ENCODE measurements at places on chromosomes 11 and 22.
A peak's percentile ranks its signal among the peaks of the same experiment; 100 is the strongest.

DNA sequence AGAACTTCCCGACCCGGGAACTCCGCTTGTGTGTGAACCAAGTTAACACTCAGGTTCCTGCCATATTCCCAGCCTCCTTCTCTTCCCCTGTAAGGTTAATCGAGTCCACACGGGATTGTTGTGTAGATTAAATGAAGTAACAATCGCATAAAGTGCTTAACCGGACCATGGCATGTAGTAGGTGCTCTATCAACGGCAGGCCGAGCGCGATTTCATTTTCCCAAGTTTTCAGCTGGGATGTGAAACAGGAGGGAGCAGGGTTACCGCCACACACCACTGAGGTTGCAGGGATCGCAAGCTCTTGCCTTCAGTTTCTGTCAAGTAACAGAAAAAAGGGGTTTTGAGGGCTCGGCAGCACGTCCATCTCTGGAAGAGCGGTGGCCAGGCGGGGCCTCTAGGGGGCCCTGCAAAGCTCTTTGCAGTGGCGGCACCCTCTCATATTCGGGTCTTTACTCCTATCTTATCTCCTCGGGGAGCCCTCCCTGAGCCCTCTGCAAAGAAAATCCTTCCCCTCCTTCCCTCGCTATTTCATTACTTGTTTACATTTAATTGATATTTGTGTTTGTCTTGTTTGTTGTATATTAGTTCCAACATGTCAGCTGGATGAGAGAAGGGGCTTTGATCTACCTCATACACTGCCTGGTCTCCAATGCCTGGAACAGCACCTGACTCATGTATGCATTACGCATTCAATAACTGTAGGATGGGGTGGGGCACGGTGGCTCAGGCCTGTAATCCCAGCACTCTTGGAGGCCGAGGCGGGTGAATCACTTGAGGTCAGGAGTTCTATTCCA is 816 bp upstream of the PLEKHA7 start:
- peak; percentile 36 for DNase-seq

DNA sequence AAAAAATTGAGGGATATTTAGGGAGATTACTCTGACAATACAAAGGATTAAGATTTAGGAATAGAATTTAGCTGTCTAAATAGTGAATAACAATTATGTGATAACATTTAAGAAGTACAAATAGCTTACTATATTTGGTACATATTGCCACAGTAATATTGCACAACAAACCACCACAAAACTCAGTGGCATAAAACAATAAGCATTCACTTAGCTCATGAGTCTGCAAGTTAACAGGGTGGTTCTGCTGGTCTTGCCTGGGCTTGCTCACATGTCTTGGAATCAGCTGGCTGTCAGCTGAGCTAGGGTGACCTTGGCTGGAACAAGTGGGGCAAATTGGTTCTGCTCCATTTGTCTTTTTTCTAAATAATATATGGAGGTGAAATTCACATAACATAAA is 115.1 kb downstream of the DCDC1 start:
- no peak for DNase-seq

DNA sequence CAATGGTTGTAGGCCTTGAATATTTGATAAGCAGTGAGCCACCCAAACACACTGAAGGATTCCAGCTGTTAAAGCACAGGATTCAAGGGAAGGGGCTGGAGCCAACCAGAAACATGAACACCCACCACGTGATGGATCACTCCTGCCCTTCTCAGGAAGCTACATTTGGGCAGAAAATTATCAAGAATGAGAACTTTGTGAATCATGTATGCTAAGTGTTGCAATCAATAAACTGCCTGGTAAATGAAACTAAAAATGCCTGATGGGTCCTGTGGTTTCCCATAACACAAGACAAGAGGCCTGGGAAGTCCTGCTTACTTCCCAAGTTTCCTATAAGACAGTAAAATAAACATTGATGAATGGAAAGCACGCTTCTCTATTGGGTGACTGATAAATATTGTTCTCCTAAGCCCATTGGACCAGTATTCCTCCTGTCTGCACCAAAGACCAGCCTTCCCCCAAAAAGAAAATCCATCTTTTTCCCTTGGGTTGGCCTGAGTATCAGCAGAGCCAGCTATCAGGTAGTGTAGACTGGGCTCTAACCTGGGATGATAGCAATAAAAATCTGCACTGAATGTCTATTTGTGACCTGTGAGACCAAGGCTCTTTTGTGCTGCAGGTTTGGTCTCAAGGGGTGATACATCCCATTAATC is 98.4 kb downstream of the CCDC83 start:
- DNase-seq, result no peak

DNA sequence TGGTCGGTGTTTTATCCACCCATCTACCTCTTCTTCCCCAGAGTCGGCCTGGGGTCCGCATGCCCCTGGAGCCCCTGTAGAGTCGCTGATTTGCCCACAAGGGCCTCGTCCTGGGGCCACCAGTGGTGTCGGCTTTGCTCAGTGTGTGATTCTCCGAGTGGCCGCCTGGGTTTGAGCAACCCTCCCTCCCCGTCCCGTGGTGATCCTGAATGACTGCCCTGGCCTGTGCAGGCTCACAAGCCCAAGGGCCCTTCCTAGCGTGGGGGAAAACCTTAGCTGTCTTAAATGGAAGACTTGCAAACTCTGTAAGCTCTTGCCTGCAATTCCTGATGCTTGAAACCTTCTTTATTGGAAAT is 128.3 kb downstream of the OSBP2 start:
- DNase-seq, result peak; percentile 5

DNA sequence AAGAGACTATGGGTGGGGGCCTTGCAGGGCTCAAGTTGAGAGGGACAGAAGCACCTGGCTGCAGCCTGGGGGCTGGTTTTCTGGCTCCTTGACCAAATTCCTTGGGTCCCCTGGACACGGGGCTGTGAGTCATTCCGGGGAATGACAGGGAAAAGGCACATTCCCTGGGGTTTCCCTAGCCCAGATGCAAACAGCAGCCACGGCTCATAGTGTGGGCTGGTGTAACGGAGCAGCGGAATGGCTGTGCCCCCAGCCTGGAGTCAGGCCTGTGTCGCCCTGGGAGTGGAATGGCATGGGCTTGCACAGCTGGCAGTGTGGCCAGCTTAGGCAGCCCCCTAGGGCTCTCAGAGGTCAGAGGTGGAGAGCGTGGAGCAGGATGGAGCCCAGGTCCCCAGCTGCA is 77.6 kb upstream of the KCNQ1OT1 start:
- no peak for DNase-seq

DNA sequence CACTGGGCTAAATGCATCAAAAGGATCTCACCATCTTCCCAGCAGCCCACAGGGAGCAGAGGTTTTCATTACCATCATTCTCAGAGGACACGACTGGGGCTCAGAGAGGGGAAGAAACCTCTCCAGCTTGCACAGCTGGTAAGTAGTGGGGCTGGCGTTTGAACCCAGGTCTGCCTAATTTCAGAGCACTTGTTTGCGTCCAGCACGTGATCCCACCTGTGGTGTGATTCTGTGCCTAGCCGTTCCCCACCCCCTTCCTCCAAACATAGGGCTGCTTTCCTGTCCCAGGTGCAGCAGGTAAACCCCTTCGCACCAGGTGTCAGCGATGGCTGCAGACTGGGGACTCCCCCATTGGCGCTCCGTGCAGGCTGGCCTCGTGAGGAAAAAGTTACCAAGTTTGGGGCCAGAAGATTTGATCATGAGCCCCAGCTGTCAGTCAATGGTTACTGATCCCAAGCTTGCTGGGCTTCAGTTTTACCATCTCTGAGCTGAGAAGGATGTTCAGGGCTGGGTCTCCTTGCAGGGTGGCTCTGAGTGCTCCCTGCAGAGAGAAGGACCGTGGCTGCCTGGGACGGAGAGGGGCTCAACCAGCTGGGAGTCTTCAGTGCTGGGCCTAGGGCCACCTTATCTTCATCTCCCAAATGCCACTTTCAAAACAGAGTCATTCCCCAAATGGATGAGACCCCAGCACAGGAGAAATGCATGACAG is 445.6 kb downstream of the TBC1D22A start:
- DNase-seq, result no peak

DNA sequence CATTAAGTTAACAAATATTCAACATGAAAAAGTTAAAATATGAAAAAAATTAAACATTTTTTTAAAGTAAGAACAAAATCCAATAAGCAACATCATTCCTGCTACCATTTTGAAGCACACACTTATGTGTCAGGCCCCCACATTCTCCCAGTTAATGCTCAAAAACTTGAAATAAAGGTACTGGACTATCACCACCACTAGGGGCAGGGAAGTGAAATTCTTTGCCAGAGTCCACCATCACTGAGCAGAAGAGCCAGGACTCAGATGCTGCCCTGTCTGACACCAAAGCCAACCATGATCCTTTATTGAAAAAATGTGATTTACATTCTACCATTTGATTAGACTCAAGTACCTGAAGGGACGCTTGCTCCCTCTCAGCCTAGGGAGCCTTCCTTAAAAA is 39.1 kb downstream of the PITPNB start:
- peak; percentile 25 for DNase-seq

DNA sequence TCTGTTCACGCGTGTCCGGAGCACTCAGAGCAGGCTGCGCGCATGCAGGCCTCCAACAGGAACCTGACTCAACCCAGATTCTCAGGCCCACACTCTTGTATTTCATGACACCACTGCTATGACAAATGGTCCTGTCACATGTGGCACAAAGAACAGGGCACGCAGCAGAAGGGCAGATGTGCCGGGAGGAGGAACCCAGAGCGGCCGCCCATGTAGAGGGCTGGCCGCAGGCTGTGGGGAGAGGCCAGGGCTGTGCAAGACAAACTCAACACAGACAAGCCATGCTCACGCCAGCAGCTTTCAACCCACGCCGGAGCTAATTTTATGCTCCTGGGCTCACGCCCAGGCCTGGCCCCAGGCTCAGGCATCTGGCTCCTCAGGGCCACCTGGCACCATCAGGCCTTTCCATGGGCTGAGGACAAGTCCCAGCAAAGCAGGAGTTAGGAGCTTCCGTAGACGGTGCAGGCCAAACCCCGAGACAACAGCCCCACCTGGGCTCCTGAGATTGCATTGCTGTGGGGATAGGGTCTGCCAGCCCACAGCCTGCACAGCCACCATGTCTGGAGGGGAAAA is 40.0 kb downstream of the DUSP8 start:
- DNase-seq, result no peak

GRCh38 chr11:69651834-69652620 is 11.1 kb downstream of the CCND1 start:
- DNase-seq, result no peak

DNA sequence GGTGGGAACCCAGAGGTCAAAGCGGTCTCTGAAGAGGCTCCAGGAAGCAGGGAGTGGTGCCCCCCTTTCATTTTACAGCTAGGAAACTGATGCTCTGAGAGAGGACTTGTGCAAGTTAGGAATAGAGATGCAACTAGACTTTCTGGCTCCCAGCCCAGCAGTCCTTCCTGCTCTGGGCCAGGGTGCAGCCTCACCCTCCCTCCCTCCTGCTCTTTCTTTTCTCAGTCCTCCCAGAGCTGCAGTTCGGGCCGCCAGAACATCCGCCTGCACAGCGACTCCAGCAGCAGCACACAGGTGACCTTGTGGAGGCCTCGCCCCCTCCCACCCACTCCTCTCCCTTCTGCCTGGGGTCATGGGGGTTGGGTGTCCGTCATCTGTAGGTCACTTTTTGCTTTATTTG is 51.5 kb downstream of the LHFPL7 start:
- no peak for DNase-seq

GRCh38 chr11:130504317-130504716 is 55.9 kb downstream of the ADAMTS15 start:
- no peak for DNase-seq

- no peak for DNase-seq
Observed at GRCh38 chr11:64674774-64675173, 48.2 kb downstream of the NRXN2 start.

DNA sequence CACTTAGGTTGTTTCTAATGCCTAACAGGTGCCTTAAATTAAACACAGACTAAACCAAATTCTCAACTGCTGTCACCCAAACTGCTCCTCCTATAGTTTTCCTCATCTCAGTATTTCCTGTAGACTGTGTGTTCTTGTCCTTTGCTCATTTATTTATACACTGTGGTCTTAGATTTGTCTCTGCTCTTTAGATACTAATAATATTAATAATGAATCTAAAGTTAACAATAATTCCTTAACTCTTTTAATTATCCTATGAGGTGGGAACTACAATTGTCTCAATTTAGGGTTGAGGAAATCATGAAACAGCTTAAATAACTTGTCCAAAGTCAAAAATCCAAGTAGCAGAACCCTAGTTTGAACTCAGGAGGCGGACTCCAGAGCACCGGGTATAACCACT is 43.9 kb upstream of the YPEL1 start:
- no peak for DNase-seq

- DNase-seq, result no peak
Observed at GRCh38 chr11:113376156-113376555, 11.4 kb upstream of the ANKK1 start.

DNA sequence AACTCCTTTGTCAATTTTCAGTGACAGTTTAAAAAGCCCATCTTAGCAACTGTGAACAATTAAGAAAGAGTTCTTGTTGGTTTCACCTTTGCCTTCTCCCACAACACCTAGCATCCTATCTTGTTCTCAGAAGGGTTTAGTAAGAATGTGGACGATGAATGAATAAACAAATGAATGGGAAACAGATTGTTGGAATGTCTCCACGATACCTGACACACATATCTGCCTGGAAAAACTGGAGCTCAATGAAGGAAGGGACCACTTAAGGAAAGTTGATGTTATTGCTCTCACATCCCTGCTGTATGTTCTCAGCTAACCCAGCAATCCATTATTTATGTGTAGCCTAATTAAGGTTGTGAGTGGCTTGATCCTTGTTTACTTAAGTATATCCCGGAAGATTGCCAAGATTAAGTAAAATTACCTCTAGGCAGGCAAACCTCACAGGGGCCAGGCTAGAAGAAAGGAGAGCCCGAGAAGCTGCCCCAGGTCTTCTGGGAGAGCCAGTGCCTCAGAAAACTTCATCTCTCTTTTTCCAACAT is 286.4 kb downstream of the NXPE2 start:
- DNase-seq, result no peak

GRCh38 chr11:15911377-15912044 is 444.8 kb downstream of the SOX6 start:
- DNase-seq, result no peak

GRCh38 chr11:18749681-18750319 is 23.8 kb upstream of the IGSF22 start:
- DNase-seq, result no peak

DNA sequence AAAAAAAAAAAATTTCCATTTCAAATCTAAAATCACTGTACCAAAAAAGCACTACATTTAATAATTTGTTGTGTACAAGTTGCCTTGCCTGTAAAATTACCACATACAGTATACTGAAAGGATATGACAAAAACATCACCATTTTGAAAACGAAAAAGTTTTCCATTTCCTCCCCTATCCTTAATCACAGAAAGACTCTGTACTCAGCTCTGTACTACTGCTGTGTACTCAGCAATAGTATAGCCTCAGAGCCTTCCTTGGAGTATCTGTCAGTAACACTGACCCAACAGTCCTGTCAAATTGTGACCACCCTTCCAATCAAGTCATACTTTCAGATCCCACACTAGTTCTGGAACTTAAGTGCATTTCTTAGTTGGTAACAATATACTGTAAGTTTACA is 48.0 kb downstream of the CELF1 start:
- DNase-seq, result no peak

All from NCI-H2227 treated with DMSO at 0.1 percent for 48 hours (cell line).